ENCODE measurements at places on chromosomes 1 and 21.

GRCh38 chr1:106584676-106585075 is 471.8 kb upstream of the PRMT6 start:
- no peak for DNase-seq

GRCh38 chr1:232435729-232436128 is 194.2 kb downstream of the SIPA1L2 start:
- DNase-seq = no peak

DNA sequence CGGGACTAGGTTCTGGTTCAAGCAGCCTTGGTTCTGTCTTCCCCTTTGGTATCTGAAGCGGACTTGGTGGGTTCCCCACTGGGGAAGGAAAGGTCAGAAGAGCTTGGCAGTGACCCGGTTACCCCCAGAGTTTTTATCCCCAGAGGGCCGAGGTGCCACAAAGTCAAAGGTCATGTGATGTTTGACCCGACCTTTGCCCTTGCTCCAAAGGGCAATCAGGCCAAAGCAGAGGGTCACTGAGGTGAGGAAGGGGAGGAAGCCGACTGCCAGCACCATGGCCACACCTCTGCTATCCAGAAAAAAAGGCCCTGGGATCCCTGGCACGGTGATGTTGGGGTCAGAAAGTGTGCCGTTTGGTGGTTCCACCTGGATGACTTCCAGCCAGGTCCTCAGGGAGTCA is 4.4 kb downstream of the LINGO4 start:
- no peak for DNase-seq

- no peak for DNase-seq
These were observed 44.2 kb upstream of the LPGAT1 start for GRCh38 chr1:211874521-211875347.

- no peak for DNase-seq
These were observed 9.0 kb downstream of the SLC9A1 start for GRCh38 chr1:27145934-27146354.

GRCh38 chr1:183583466-183583865 is 6.8 kb downstream of the NCF2 start:
- no peak for DNase-seq

GRCh38 chr1:61444288-61444687 is 280.7 kb downstream of the TM2D1 start:
- no peak for DNase-seq

DNA sequence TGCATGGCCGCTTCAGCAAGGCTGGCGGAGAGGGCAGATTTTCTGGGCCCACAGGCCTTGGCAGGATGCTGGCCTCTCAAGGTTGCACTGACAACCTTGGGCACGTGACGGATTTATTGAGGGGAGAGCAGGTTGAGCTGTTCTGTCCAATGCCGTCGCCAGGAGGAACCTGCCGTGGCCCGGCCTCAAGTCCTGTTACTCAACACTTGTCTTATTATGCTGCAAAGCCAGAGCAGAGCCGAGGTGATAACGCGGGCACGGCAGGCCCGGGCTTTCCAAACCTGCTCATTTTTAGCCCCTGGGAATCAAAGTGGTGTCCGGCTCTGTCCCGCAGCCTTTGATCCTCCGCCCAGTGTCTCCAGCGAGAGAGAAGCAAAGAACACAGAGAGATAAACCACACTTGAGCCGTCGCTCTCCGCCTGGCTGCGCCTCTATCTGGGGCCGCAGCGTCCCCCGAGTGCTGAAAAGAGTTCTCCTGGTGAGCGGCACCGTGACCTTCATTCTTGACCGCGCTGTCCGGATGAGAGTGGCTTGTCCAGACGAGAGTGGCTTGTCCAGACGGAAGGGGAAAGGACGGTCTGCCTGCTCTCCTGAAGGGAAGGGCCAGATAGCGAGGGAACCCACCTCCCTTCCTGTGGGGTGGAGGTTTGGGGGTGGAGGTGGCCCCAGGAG is 162.3 kb upstream of the ARHGEF16 start:
- DNase-seq = no peak

DNA sequence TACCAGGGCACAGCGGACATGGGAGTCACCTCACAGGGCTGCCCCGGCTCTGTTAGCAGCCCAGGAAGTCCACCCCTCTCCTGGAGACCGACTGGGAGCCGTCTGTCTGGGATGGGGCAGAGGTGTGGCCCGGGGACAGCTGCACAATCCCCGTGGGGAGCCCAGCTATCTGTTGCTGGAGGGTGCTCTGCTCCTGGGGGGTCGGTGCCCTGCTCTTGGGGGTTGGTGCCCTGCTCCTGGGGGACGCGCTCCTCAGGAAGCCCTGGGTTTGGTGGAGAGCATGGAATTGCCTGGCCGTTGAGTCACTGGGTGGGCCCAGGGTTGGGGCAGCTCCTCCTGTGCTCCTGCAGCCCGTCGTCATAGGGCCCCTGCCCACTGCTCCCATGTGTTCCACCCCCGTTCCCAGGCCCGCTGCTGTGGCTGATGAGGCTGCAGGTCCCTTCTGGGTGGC is 39.3 kb downstream of the AGPAT3 start:
- DNase-seq = no peak

- peak; percentile 76 for DNase-seq
These were observed 34.7 kb downstream of the TOMM20 start for GRCh38 chr1:235093696-235094592.

DNA sequence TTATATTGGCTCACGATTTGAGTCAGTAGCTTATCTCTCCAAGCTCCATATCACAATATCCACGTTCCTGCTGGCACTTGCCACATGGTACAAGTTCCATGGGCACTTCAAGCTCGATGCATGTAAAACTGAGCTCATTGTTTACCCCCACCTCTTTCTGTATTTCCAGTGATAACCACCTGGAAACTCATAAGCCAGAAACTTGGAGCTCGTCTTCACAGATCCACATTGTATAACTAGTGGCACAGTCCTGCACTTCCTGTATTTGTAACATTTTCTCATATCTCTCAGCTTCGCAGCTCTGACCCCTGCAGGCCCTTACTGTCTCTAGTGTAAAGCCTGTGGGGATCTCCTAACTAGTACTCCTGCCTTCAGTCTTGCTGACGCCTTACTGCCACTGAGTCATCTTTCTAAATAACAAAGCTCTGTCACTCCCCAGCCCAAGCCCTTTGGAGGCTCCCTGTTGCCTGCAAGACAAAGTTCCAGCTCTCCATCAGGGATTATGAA is 6.5 kb upstream of the C2CD4D start:
- DNase-seq = no peak

- no peak for DNase-seq
These were observed 8.1 kb downstream of the KAZN start for GRCh38 chr1:14606632-14607031.

DNA sequence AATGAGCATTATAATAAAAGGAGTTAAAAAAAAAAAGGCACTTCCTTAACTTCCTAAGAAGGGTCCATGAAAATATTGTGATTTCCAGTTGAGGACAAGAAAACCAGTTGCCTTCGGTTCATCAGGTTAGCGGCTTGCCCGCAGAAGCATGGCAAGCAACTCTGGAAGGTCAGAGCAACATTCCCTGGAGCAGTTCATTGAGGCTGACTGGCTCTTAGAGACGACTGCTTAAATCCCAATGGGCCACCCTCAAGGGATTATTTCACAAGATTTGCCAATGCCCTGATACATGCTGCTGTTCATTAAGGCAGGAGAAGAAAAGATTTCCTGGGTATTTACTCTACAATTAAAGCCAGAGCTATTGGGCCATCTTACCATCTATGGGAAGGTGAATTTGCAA is 29.0 kb upstream of the CASQ2 start:
- no peak for DNase-seq

DNA sequence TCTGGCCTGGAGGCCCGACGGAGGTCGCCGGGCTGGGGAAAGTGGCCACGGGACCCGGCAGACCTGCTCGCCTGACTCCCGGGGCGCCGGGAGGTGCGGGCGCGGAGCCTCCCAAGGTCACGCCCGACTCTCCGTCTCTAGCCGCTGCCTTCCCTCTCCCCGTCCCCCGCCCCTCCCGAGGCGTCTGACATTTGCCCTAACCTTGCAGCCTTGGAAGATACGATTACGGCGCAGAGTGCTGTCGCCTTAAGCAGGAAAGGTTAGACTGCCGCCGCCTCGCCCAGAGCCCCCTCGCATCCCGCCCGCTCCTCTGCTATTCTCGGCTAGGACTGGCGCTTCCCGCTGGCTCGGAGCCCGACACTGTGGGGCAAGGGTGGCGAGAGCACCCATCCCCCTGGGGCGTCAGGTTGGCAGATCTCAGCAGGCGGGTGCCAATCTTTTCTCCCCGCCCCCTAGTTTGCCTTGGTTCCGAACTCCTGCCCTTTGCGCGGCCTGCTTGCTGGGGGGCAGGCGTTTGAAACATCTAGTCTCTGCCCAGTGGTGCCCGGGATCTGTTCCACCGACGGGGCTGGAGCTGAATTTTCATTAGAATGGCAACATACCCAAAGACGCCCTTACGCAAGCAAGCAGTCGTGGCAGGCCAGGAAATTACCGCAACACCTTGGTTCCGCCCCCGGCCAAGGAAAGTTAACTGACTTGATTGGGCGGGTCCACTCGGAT is 835 bp downstream of the PGM1 start:
- peak; percentile 64 for DNase-seq

- DNase-seq = no peak
These were observed 18.1 kb upstream of the COL18A1 start for GRCh38 chr21:45386728-45387371.

DNA sequence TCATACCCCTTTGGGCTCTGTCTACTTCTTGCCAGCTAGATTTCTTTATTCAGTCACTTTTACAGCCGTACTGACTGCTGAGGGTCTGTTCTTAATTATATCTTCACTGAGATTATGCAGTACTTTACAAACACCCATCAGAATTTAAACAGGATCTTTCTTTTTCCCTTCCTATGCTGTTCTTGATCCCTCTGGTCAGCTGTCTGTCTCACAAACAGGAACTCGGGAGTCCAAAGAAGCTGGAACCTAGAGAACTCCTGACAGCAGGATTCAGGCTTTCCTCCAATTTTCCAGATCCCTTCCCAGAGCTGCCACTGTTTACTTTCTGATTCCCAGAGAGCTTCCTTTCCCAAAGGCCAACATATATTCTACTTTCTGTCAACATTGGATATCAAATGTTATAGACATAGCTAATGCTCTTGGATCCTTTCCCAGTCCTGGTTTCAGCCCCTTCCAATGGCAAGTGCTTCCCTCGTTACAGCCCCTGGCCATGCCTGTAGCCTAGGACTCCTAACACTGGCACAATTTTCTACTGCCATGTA is 59.5 kb downstream of the ATP2B4 start:
- no peak for DNase-seq

GRCh38 chr1:10674700-10675609 is 121.5 kb downstream of the CASZ1 start:
- no peak for DNase-seq

GRCh38 chr1:116577759-116578314 is 7.0 kb upstream of the CD58 start:
- DNase-seq = no peak

GRCh38 chr21:16342932-16343331 is 613.1 kb downstream of the USP25 start:
- no peak for DNase-seq

DNA sequence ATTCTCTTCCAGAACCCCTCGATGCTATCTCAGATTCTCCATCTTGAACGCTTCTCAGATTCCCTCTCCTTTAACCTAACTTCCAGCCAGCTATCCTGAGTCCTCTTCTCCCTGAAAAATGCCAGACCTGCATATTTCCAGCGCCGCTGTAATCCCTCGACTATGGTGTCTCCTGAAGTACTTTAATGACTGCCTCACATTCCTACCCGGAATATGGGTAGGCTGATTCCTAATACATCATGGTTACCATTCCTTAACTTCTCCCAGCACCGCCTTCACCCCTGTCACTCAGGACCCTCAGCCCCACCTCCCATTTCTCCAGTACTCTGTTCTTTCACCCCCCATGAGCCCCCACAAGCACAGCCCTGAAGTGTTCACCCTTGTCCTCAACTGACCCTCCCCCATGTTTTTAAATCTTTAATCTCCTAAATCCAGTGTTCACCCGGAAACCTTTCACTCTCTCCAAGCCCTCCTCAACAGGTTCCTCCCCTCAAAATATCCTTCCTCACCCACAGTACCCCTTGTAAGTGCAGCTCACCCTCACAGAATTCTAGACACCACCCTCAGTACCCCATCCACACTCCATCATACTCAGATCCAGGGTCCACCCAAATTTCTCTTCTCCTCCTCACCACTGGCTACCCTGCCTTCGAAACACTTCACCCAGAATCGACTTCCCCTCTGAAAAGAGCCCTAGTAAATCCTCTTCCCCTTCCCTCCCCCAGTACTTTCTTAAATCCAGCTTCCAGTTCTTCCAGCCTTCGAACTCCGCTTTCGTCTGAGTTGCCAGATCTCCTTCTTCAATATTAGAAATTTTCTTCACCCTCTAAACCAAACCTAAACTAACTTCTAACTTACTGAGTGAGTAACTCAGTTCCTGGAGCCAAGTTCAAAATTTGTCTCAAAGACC is 922 bp downstream of the CPT2 start:
- DNase-seq = no peak

DNA sequence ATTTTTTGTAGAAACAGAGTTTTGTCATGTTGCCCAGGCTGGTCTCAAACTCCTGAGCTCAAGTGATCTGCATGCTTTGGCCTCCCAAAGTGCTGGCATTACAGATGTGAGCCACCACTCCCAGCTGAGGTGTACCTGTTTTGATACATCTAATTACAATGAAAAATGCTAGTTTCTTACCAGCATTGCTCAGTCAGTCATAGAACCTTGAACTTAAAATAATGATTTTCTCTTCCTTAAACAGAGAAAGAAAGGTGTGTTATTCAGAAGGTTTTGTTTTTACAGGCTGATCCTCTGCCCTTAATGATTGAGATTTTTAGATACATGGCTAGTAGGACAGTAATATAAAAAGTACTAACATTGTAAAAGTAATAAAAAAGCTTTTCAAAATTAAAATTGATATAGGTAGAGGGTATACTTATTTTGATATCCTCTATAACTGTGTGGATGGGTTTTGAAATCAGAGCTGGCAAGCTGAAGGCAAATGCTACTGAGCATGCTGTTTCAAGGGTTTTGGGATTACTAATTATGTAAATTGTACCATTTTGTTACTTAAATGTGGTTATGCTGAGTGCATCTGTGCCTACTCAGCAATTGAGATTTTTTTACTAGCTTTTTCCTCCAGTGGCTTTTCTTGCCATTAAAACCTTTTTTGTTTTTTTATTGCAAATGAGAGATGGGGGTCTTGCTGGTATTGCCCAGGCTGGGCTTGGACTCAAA is 16.1 kb downstream of the PRRC2C start:
- no peak for DNase-seq

DNA sequence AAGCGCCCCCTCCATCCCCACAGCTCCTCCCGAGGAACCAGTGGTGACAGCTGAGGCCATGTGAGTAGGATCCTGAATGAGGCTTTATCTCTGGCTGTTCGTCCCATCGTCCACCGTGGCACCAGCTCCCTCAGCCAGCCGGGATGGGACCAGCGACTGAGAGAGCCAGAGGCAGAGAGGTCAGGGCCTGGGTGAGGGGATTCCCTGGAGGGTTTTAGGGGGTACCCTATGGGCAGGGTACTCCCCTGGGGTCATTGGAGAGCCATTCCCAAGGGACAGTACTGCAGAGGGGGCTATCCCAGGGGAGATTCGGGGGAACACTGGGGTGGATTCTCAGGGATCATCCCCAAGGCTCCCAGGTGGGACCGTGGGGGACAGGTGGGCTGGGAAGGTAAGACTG is 2.4 kb downstream of the TMEM125 start:
- DNase-seq = no peak
